DMS153 (cell line): ENCODE measurements at places on chromosomes 3 and 15.

DNA sequence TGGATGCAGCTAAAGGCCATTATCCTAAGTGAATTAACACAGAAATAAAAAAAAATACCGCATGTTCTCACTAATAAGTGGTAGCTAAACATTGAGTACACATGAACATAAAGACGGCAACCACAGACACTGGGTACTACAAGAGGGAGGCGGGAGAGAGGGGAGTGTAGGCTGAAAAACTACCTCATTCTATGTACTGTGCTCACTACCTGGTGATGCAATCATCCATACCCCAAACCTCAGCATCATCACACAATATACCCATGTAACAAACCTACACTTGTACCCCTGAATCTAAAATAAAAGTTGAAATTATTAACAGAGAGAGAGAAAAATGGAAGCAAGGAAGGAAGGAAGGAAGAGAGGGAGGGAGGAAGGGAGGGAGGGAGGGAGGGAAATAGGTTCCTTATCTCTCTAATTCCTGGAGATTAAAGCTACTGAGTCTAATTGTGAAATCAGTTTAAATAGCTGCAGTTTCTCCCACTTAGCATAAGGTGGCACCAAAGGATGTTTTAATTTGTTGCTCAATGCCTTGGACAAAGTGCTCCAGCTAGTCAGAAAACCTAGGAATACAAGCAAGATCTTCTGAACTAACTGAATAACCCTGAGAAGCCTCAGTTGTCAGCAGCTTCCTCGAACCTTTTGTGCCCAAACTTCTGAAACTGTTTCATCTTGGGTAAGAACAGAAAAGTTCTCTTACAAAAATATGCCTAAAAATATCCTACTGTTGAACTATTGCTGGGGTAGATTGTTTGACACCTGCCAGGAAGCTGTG, 79.4 kb upstream of the ATP11B start:
- DNase-seq, result peak; percentile 74

GRCh38 chr15:81758818-81759284, 287.0 kb downstream of the MEX3B start:
- no peak for DNase-seq

- no peak for DNase-seq
Measured at GRCh38 chr3:183301937-183302580, 49.0 kb downstream of the B3GNT5 start.

GRCh38 chr3:114451051-114451451, 157.2 kb downstream of the TIGIT start:
- no peak for DNase-seq

DNA sequence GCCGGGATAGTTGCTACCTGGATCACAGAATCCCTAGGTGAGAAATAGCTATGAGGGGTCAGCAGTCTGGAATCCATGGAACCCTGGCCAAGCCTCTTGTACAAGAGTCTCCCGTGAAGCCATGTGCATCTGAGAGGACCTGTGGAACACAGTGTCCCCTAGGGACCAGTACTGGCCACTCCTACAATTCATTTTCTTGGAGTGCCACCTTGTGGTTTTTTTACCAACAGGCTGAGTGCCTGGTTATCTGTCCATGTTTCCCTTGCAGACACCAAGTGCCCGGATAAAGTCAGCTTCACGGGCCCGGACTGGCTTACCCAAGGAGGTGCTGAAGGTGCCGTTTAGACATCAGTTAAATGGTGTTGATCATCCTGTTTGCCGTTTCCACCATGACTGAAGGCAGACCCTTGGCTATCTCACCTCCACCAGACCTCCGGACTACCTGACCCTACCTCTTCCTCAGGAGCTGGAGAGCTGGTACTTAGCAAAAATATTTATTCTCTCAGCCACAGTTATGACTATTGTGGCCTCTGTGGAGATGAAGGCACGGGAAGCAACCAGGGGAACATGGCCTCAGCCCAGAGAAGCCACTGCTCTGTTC, 93.9 kb downstream of the RBPMS2 start:
- peak; percentile 62 for DNase-seq

- no peak for DNase-seq
Measured at GRCh38 chr15:61869656-61870055, 190.6 kb downstream of the VPS13C start.

DNA sequence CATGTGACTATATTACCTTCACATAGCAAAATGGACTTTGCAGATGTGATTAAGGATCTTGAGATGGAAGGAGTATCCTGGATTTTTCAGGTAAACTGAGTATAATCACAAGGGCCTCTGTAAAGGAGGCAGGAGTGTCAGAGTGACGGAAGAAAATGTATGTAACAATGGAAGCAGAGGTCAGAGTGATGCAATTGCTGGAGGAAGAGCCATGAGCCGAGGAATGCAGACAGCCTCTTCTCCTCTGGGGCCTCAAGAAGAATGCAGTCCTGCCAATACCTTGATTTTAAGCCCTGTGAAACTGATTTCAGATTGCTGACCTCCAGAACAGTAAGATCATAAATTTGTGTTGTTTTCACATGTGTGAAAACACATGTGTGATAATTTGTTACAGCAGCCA, 15.1 kb downstream of the HEMK1 start:
- DNase-seq, result no peak

DNA sequence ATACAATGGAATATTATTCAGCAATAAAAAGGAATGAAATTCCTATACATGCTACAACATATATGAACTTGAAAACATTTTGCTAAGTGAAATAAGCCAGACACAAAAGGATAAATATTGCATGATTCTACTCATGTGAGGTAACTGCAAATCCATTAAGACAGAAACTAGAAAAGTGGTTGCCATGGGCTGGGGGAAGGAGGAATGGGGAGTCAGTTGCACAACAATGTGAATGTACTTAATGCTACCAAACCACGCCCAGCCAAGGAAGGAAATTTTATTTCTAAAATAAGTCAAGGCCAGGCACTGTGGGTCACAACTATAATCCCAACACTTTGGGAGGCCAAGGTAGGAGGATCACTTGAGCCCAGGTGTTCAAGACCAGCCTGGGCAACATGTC, 9.8 kb upstream of the GMPPB start:
- no peak for DNase-seq

DNA sequence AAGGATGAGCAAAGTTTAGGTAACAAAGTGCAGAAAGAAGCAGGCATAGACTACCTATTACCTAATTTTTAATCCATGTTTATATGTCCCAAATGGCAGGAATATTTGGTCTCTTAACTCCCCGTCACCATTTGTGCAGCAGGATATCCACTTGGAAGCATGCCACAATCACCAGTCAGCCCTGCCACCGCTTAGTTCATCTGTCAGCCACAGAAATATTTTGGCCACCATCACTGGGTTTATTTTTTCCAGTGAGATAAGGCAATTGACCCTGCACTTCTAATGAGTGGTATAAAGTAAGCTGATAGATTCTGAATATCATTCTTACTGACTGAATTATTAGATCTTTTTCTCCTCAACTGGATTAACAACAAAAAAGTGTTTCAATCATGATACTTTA, 152.9 kb upstream of the SOX2 start:
- DNase-seq, result no peak

DNA sequence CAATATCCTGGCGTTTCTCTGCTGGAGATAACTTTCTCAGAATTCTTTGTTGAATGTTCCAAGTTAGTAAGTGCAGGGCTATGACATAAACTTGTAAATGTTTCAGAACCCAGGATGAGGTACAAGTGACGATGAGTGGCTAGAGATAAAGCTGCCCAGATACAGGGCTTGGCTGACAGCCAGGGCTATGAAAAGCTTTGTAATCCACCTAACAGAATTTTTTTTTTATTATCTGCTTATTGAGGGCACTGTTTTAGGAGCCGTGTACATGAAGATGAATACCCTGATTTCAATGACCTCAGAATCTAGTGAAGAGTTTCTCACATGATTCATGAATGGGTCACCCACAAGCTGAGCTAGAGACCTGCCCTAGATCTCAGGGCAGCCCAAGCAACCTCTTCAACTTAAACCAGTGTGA, 431.4 kb downstream of the DIPK2A start:
- DNase-seq, result no peak

GRCh38 chr3:37594873-37595783, 266.6 kb upstream of the CTDSPL start:
- peak; percentile 44 for DNase-seq

DNA sequence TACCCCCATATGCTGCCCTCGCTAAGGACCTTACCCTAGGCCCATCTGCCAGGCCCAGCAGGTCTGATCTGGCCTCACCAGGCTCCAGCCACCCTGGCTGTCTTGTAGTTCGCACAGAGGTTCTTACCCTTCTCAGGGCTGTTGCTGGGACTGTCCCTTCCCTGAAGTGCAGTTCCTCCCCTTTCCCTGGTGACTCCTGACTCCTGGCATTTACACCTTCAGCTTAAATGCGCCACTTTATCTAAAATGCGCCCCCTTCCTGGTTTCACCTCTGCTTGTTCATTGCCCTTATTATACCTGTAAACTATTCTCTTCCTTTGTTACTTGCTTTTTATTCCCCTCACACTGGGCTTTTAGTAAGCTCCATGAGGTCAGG, 835 bp upstream of the TTLL3 start:
- DNase-seq, result no peak

DNA sequence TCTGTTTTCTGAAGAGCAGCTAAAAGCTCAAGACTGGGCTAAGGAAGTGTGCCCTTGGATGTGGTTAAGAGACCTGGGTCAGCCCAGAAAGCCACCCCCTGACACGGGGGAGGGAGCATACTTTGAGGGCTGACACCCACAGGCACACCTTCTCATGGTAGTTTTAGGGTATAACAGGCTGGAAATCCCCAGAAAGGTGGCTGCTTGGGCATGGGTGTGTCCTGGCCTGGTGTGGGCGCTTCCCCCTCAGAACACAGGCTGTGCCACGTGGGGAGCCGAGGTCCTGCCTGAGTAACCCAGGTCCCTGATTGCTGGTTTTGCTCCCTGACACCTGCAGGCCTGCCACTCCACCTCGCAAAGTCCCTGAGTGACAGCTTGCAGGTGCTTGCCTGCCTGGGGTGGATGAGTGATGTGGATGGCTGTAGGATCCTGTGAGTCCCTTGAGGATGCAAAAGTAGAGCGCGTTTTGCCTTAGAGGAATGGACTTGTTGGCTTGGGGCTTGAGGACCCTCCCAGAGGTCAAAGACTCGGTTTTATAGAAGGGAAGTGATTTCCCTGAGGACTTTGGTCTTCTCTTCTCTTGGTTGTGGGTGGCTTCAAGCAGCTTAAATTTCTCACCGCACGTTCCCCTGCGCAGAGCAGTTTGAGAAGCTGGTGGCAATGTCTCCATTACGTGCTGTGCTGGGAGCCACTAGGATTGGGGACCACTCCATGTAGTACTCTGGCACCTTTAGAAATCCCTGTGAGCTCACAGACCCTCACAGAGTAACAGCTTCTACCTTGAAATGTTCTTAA, 94.4 kb downstream of the DNASE1L3 start:
- no peak for DNase-seq

GRCh38 chr3:105101603-105102002, 265.1 kb upstream of the ALCAM start:
- no peak for DNase-seq

DNA sequence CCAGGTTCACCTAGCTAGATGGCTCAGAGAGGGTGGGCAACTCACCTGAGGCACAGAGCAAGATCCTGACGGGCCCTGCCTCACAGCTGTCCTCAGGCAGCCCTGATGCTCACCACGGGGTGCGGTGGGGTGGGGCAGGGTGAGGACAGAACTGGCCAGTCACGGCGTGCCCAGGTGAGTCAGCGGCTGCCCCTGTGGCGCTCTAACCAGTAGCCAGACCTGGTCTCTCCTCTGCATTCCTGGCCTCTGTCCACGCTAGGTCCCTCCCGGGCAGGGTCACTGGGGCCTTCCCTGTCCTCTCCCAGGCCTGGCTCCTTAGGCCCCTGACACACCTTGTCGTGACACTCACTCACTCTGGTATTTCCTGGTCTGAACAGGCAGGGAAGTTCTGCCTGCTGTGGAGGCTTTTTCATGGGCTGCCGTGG, 901 bp downstream of the ALS2CL start:
- DNase-seq, result no peak

DNA sequence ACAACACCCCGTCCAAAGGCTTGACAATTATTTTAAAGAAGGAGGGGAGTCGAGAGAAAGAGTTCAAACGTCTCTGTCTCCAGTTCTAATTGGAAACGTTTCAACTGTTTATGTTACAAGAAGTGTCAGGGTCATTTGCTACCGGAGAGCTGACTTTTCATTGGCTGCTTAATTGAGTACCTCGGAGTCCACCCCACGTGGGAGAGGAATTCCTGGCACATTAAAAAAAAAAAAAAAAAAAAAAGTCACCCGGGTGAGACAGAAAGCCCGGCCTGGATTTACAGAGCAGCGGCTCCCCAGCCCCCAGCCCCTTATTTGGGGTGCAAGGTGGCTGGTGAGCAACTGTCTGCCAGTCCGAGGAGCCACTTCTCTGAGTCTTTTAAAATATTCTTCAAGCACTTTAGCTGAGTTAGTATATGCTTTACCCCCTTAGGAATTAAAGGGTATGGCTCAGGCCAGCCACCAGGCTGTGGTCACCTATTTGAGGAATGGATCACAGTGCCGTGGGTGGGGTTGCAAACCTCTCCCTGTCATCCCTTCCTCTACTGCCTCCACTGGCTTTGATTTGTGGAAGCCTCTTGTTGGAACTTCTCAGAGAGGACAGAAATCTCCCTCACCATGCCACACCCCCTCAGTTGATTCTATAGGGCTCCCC, 3.9 kb upstream of the TLE3 start:
- peak; percentile 83 for DNase-seq

GRCh38 chr15:60744826-60745460, 266.0 kb upstream of the ICE2 start:
- no peak for DNase-seq

GRCh38 chr3:73719861-73720260, 95.1 kb upstream of the PDZRN3 start:
- DNase-seq, result no peak

GRCh38 chr3:5540532-5540931, 353.0 kb downstream of the EDEM1 start:
- no peak for DNase-seq

DNA sequence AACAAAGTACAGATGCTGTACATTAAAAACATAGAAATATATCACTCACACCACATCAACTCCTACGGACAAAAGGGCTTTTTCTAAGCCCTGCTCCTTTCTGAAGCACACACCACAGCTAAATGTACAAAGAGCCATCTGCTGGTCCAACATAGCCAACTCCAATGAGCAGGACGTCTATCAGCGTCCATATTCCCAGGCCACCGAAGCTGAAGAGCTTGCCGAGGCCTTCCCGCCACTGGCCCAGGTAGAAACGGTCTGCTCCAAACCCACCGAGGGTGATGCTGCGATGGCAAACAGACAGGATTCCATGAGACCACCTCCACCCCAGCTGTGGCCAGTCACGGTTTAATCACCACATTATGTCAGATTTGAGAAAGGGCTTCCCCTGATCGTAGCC, 9.8 kb downstream of the TM2D3 start:
- no peak for DNase-seq

DNA sequence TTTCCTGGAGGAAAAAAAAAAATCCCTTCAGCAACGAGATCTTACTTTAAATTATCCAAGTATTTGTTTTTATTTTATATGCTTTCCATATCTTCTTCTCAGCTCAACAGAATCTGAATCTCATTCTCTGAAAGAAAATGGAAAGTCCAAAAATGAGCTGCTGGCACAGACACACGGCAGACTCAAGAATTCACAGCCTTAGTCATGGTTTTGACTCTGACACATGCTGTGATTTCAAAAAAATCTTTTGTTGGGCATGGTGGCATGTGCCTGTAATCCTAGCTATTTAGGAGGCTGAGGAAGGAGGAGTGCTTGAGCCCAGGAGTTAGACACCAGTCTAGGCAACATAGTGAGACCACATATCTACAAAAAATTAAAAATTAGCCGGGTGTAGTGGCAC, 565.0 kb downstream of the MAGI1 start:
- DNase-seq, result no peak
